ENCODE measurements at places on chromosomes 2 and 18. TPM values are rescaled to one million over a fixed set of nuclear protein-coding genes. Genes with fewer than 3 reads are reported as not detected.

- no peaks in the 10 kb centered on the region for H3K27me3 ChIP-seq
- no peak overlapping the region for H3K4me3 ChIP-seq
- no peak overlapping the region for H3K27ac ChIP-seq
- no peaks in the 10 kb centered on the region for H3K36me3 ChIP-seq
- no peaks in the 10 kb centered on the region for H3K4me1 ChIP-seq
Observed at GRCh38 chr18:22391407-22392345, 26.0 kb downstream of the CTAGE1 start.

GRCh38 chr2:39780825-39781600 is 2.0 kb upstream of the THUMPD2 start:
- peaks cover 20% of the 10 kb centered on the region for H3K36me3 ChIP-seq
- peak; percentile 32 for DNase-seq

DNA sequence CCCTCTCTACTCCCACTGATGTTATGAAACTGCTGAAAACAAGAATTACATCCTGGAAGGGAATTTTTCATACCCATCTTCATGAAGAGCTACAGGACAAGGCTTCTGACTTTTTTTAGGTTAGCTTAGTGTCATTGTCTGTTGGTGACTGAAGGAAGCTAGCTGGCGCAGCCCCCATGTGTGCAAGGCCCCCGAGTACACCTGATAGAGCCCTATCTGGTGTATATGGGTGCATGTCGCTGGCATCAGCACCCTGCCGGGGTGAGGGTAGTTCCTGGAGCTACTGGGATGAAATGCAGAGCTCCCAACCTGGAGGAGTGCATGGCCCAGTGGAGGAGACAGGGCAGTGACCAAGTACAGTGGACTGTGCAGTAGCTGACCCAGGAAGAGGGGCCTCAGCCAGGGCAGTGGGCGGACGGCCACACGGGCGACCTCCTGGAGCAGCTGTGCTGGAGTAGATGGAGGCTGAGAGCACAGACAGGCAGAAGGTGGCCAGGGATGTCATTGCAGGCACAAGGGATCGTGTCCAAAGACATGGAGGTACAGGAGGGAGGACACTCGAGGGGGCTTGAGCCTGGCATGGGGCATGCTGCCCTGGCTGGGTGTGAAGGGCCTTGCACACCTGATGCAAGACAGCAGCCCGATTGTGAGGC is 12.1 kb downstream of the IMPA2 start:
- H3K4me3 ChIP-seq, result no peak overlapping the region
- peaks cover 7% of the 10 kb centered on the region for H3K4me1 ChIP-seq
- no peaks in the 10 kb centered on the region for H3K36me3 ChIP-seq
- no peaks in the 10 kb centered on the region for H3K27me3 ChIP-seq
- DNase-seq, result no peak

DNA sequence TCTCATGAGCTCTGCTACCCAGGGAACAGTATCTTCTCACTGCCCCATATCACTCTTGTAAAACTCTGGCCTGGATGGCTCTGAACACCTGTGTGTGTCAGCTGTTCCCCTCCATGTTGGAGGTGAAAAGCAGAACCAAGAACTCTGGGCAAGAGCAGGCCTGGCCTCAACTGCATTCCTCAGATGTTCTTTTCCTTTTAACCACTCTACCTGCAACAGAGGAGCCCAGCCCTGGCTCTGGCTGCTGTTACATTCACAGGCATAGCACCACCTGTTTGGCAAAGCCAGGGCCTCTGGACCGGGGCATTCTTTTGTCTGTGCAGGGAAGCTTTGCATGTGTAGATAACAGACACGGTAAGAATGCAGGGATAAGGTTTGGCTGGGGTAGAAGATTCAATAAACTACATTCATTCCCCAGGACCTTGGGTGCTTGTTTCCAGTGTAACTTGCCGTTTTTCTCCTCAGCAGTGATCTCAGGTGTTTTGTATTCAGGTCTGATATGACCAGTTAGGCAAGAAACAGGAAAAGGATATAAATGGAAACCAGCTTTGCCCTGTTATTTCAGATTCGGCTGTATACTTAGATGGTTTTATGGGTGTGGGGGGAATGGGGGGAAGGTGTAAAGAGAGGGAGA is 95.1 kb downstream of the SPTBN1 start:
- H3K27ac ChIP-seq, result no peak overlapping the region
- H3K4me1 ChIP-seq, result peaks cover 27% of the 10 kb centered on the region
- H3K4me3 ChIP-seq, result no peak overlapping the region
- no peak for DNase-seq
- no peaks in the 10 kb centered on the region for H3K27me3 ChIP-seq
- H3K36me3 ChIP-seq, result no peaks in the 10 kb centered on the region

GRCh38 chr18:45241271-45241670 is 374.0 kb upstream of the SLC14A2 start:
- no peak overlapping the region for H3K27ac ChIP-seq
- H3K4me3 ChIP-seq, result no peak overlapping the region
- H3K27me3 ChIP-seq, result no peaks in the 10 kb centered on the region
- DNase-seq, result no peak

DNA sequence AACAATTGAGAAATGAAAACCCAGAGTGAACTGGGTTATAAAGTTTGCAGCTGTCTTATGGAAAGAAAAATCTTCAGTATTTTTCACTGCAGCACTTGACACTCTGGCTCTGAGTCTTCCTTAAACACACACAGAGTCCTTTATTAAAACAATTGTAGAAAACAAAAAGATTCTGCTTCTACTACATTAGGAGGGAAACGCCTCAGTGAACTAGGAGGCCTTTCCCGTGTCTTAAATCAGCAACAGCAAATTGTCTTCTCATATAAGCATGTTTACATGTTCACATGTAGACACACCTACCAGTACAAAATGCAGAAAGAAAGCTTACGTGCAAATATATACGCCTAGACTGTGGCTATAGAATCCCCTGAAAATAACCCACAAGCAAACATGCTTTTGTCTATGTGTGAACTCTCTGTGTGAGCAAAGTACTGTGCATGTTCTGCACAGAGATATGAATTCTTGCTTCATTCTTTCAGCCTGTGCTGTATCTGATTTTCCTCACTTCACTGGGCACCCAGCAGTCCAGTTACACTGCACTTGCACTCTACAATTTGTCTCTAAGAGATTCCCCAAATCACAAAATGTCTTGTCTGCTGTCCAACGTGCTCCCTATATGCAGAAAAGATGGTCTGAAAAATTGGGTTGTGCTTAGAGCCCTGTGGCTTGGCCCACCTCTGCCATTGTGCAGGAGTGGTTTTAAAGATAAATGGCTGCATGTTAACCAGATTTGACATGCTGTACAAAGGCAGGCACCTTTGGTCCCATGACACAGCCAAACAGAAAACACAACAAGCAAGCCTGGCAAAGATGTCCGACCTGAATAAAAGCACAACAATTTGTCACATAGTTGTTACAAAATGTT is 24.5 kb downstream of the ZEB2 start:
- no peak for DNase-seq
- no peak overlapping the region for H3K4me3 ChIP-seq
- peaks cover 17% of the 10 kb centered on the region for H3K4me1 ChIP-seq
- H3K27me3 ChIP-seq, result no peaks in the 10 kb centered on the region
- H3K27ac ChIP-seq, result no peak overlapping the region
- H3K36me3 ChIP-seq, result no peaks in the 10 kb centered on the region

DNA sequence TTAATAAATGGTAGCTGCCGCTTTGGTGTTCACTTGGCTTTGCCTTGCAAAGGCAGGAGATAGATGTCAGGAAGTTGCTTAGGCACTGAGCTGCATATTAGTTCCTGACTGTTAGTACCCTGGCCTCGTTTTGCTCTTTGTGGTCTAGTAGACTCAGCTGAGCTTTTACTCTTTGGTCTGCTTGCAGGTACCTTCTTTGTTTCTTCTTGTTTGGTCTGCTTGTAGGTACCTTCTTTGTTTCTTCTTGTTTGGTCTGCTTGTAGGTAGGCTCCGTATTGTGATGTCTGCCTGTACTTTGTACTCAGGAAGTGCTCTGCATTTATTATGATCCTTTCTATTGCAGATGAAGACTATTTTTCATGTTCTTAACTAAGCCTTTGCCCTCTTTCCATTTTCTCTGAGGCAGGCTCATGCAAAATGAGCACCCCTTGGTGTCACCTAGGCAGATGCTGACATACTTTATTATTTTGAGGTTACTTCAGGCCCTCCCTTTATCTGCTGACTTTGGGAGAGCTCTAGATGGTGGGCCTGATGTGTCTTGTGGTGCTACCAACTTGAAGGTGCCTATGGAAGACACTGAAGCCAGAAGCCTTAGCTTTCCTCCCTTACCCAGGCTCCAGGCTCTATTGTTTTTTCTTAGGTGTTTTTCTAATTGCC is 6.0 kb downstream of the RPIA start:
- H3K27ac ChIP-seq, result peak overlapping the region; percentile 70
- DNase-seq, result no peak
- H3K4me1 ChIP-seq, result peaks cover 54% of the 10 kb centered on the region

- DNase-seq, result no peak
- H3K4me3 ChIP-seq, result no peak overlapping the region
- no peaks in the 10 kb centered on the region for H3K27me3 ChIP-seq
- no peaks in the 10 kb centered on the region for H3K4me1 ChIP-seq
- no peak overlapping the region for H3K27ac ChIP-seq
Observed at GRCh38 chr2:164696634-164697033, 75.4 kb upstream of the GRB14 start.

GRCh38 chr2:110853516-110853915 is 121.1 kb downstream of the ACOXL start:
- H3K4me1 ChIP-seq, result peaks cover 45% of the 10 kb centered on the region
- peaks cover 2% of the 10 kb centered on the region for H3K36me3 ChIP-seq
- H3K27ac ChIP-seq, result no peak overlapping the region
- H3K4me3 ChIP-seq, result no peak overlapping the region
- H3K27me3 ChIP-seq, result peaks cover 61% of the 10 kb centered on the region

DNA sequence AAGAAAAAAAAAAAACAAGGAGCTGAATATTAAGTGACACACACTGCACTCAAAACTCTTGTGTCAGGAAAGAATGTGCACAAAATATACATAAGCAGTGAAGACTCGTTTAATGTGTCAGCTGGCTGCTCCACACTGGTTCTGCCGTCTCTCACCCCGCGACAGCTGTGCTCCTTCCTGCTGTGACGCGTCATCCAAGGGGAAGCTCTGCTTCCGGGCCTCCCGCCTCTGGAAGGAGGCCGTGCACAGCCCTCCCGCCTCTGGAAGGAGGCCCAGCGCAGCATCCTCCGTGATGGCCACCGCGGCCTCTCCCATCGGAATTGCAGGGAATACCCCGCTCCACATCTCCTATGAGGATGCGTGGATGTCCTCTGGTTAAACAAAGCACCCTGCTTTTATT is 151.0 kb downstream of the HDAC4 start:
- H3K4me1 ChIP-seq, result peaks cover 60% of the 10 kb centered on the region
- H3K27ac ChIP-seq, result no peak overlapping the region
- no peaks in the 10 kb centered on the region for H3K27me3 ChIP-seq
- DNase-seq, result no peak

DNA sequence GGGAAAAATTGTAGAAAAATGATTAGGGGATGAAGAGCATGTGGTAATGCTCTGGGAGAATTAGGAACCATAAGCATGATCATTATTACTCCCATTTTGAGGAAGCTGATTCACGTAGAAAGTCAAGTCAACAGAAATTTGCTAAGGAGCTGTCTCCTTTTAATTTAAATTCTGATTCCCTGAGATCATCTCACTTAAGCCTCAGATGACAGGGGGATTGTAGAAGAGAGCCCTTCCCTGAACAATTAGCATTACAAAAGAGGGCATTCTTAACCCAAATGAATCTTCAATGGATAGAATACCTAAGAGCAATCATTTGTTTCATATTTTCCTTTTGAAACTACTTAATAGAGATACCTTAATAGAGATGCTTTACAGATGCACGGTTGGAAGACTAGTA is 267.9 kb downstream of the NYAP2 start:
- no peak overlapping the region for H3K27ac ChIP-seq
- no peaks in the 10 kb centered on the region for H3K36me3 ChIP-seq
- H3K4me1 ChIP-seq, result no peaks in the 10 kb centered on the region

DNA sequence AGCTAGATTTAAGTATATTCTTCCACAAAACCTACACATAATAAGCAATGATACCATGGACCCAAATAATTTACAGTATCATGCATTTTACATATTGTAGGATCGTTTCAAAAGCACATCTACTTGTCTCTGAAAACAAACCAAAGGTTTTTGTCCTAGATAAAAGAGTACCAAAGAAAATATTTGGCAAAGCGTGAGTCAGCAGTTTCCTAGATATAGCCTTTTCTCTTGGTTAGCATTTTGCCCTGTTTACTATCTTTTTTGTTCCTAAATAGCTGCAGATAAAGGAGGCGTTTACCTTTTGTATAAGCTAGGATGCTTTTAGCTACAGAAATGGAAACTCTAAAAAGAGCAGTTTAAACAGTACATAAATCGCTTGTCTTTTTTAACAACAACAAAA is 305.8 kb upstream of the GULP1 start:
- H3K4me1 ChIP-seq, result peaks cover 20% of the 10 kb centered on the region
- no peaks in the 10 kb centered on the region for H3K27me3 ChIP-seq
- no peaks in the 10 kb centered on the region for H3K36me3 ChIP-seq
- H3K4me3 ChIP-seq, result no peak overlapping the region
- no peak overlapping the region for H3K27ac ChIP-seq

DNA sequence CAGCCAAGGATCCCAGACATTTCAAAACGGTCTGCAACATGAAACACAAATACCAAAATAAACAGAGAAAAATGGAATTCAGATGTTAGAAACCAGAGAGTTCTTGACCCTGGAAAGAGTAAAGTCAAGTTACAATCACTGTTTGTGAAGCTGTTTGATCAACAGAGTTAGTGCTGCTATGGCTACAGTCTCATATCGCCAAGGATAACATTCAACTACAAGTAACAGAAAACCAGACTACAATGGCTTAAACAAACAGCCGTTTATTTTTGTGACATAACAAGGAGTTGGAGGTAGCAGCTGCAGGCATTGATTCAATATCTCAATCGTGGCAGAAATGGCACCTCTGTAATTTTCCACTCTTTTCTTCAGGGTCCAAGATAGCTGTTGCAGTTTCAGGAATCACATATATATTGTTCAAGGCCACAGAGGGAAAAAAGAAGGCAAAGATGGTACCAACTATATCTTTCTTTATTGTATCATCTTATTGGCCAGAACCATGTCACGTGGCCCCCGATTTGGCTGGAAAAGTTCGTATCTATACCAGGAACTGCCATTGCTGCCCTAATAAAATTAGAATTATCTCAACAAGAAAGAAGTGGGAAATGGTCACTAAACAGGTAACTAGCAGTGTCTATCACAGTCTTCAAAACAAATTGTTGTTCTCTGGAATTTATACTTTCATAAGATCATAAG is 17.7 kb upstream of the HNRNPLL start:
- H3K4me1 ChIP-seq, result peaks cover 15% of the 10 kb centered on the region
- H3K36me3 ChIP-seq, result no peaks in the 10 kb centered on the region
- H3K27ac ChIP-seq, result no peak overlapping the region

The G6PC2 gene
- not detected for total RNA-seq

The CYP27C1 gene
- not detected for total RNA-seq

The BMP10 gene
- total RNA-seq, result not detected

The MOB4 gene
- total RNA-seq, result 10.8 TPM

The CD8B2 gene
- total RNA-seq, result 0.09 TPM

The TSGA10 gene
- total RNA-seq, result 9.4 TPM

The RAD51AP2 gene
- not detected for total RNA-seq

The EGR4 gene
- total RNA-seq, result 0.41 TPM
